NCI-H748 treated with DMSO at 0.1 percent for 48 hours (cell line): ENCODE measurements at places on chromosomes 5 and 9.

DNA sequence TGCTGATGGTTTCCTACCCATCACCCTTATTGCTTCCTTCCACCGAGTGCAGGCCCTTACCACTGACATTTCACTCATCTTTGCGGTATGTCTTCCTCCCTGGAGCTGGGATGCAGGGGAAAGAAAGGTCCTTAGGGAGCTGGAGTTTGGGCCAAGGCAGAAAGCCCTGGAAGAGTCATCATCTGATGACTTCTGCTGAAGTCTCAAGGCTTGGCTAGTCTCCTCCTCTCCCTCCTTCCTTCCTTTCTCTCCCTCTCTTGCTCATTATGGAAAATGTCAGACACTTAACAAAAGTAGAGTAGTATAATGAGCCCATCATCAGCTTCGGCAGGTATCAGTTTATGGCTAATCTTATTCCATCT, 40.0 kb downstream of the LARP1 start:
- no peak for DNase-seq

- DNase-seq: no peak
Measured at GRCh38 chr5:100838048-100838473, 65.0 kb downstream of the ST8SIA4 start.

DNA sequence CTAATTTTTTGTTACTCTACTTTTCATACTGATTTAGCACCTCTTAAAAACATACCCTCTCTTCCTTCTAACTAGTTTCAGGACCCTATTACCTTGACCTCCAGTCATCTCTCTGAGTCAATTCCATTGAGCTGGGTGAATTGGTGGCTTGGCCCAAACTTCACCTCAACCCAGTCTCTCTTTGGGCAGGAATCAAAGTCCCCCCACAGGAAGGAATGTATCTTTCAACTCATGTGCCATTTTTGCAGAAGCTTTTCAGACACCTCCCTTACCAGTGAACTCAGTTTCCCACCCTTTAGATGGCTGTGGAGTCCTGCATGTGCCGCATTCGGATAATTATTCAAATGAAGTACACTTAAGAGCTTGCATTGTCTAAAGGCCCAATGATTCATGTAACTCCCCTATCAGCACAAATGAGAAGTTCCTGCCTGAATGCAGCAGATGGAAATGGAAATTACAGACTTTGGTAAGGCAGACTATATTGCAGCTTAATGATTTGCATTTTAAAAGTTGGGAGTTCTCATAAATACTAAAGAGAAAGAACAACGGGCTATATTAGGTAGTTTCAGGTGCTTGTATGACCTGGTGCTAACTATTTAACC, 693.5 kb downstream of the PTPRD start:
- peak; percentile 66 for DNase-seq

DNA sequence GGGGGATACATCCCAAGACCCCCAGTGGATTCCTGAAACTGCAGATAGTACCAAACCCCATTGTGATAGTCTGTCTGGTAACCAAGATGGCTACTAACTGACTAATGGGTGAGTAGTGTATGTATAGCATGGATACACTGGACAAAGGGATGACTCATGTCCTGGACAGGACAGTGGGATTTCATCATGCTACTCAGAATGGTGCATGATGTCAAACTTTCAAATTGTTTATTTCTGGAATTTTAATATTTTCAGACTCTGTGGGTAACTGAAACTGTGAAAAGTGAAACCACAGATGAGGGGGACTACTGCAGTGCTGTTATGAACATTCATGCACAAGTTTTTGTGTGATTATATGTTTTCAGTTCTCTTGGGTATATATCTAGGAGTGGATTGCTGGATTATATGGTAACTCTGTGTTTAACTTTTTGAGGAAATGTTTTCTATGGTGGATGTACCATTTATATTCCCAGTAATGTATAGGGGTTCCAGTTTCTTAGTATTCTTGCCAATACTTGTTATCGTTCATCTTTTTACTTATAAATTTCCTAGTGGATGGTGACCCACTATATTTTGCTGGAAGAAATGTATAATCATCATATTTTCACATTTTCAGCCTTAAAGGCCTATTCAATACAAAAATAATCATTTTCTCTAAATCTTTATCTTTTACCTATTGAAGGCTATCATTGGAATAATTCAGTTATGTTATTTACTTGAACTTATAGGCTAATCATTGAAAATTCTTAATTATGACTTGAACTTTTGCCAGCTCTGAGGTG, 140.9 kb downstream of the NR3C1 start:
- DNase-seq: no peak

GRCh38 chr5:80246995-80247729, 8.7 kb downstream of the SERINC5 start:
- DNase-seq: peak; percentile 96

DNA sequence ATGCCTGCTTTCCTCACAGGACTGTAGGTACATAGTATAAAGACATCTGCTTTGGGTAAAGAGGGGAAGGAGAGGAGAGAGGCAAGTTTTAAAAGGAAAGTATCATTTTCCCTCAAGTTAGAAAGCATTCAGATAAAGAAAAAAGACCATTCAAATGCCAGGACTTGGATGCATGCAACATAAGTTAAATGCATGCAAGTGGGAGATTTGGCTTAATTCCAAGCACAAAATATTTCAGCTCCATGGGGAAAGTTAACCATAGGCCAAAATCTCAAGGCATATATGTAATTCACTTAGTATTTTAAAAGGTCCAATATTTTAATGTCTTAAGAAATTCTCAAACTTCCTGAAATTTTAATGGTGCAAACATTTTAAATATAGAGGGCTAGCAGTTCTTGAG, 36.4 kb downstream of the POU5F2 start:
- DNase-seq: no peak

DNA sequence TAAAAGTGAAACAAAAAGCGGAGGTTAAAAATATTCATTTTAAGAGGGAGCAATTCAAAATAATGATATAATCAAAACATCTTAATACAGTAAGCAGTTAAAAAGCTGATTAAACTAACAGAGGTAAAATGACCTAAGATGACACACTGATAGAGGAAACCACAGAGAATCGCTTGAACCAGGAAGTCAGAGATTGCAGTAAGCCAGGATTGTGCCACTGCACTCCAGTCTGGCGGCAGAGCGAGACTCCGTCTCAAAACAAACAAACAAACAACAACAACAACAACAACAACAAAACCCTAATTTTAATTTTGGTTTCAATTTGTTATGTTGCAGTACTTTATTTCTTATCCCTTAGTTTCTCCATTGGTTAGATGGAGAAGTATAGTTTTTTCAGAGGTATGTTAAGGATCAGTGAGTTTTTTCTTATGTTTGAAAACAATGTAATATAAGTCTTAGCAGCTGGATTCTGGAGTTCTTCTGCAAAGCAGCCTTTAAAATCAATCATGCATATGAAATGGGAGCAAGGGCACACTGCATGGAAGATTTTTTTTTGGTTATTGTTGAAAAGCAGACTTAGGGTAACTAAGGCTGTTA, 58.5 kb downstream of the MLANA start:
- no peak for DNase-seq

GRCh38 chr5:5314166-5314565, 108.3 kb upstream of the ICE1 start:
- no peak for DNase-seq

DNA sequence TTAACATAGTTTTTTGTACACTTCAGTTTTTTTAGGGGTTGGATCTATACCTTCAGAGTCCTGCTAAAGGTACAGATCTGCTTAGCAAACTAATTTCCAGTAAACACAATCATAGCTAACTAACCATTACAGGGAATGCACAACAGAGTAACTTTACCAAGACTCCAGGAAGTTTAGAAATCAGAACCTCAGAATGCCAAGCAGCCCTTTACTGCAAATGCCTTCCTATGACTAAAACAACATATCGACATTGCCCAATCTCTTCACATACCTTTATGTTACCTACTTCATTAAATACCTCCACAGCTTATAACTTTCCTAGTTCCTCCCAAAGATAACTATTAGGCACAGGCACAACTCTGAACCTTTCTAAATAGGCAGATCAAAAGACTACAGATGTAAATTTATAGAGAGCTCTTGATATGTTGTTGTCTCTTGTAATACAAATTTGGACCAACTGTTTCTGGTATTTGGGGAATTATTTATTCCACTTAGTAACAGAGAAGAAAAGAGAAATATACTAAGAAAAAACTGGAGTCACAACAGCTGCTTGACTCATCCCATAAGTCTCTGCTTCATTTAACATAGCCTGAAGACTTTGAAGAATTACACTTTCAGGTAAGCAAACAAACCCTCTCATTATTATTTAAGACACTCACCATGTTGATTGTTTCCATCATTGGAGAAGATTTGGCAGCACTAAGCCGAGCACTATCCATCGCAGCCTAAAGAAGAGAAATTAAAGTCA, 46.0 kb upstream of the OR2K2 start:
- DNase-seq: no peak

GRCh38 chr5:127898551-127899213, 184.9 kb upstream of the SLC12A2 start:
- DNase-seq: no peak

DNA sequence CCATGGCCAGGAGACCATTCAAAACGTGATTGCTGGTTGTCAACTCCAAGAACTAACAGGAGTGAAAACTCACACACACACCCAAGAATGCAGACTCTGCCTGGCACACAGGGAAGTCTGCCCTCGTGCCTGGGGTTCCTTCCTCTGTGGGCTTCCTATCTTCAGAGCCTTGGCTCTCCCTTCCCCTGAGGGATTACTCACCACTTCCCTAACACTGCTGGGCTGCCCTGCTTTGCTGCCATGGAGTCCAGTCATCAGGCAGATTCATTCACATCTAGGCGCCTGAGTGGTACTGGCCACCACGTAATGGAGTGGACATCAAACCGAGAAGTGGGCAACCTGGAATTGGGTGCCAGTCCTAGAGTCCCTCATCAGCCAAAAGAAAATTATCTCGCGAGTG, 76.4 kb upstream of the PRSS3 start:
- peak; percentile 57 for DNase-seq

GRCh38 chr5:172104801-172105701, 83.0 kb downstream of the STK10 start:
- no peak for DNase-seq

GRCh38 chr9:81801190-81801589, 111.8 kb upstream of the TLE1 start:
- DNase-seq: no peak

DNA sequence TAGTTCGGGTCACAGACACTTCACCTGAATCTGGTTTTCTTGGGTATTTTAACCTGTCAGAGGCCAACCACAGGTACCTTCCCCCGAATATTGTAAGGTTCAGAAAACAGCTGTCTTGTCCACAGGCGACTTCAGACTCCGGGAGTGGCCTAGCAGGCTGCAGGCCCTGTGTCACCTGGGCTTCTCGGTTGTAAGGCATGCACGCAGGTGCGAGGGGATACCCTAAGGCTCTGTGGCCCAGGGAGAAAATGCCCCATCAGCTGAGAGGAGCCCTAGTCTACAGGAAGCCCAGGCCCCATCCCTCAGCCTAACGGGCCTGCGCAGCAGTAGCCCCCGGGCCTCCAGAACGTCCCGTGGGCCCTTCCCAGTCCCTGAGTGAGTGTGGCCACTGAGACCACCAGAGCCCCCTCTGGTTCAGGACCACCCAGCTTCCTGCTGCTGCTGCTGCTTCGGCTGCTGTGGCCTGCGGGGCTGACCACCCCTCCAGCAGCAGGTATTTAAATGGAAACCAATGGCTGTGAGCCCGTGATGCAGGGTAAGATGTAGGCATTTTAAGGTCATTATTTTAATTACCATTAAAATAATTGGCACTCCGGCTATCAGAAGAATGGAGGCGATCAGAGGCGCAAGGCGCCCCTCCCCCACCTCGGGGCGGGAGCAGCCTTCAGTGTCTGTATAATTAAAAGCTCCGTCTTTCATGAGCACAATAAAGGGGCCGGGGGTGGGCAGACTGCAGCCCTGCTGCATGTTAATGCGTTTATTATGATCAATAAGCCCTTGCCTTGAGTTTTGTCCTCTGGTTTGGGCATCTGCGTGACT, 65.4 kb downstream of the PSMB7 start:
- DNase-seq: no peak

DNA sequence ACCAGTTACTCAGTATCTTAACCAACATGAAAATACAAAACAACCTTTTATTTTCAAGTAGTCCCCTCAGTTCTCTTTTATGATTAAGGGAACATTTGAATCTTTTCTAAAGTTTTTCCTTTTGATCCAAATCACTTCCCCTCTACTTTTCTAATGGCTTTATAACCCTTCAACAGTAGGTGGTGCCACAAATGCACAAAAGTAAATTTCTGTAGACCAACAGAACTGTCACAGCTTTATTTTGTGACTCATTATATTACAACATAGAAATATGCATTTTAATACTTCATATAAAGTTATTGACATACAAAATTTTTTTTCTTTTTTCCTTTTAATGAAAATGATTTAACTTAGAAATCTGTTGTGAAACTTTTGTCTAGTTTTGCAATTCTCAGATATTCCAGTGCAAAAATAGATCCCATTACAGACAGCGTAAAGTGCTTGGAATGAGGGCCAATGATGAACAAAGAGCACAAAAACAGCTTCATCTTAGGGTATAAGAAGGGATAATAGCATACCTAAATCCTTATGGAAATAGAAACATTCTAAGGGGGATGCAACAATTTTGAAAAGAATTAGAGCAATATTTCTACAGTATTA, 17.0 kb downstream of the NIPSNAP3B start:
- DNase-seq: no peak

DNA sequence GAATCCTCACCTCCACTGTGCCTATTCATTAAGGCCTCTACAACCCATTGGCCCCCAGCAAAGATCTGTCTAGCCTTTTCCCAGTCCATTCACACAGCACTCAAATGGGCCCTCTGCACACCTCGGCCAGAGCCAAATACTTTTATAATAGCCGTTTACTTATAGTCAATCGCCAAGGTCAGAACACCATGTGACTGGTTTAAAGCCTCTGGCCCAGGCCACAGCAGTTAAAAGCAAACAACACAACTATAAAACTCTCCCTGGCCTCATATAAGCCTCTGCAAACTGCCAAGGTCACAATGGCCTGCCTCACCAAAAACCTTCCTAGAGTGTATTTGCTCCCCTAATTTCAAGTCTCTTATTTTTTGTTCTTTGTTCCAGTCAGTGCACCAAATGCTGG, 562.6 kb downstream of the CAAP1 start:
- no peak for DNase-seq

- no peak for DNase-seq
Measured at GRCh38 chr5:146016764-146017484, 80.5 kb downstream of the SH3RF2 start.

DNA sequence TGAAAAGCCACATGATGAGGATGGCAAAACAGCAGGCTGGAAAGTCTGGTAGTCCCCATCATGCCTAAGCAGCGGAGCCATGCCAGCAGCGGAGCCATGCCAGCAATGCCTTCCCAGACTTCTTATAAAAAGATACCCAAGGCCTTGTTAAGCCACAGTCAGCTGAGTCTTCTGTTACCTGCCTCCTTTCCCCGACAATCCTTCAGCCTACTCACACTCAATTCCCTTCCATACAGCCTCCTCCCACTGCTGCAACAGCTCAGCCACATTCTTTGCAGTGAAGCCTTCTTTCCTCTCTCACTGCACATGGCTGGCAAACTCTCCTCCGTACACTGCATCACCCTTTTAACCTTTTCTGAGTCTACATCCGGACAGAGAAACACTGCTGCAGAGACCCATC, 114.9 kb downstream of the AUH start:
- DNase-seq: no peak

GRCh38 chr9:81113453-81114124, 575.8 kb downstream of the TLE1 start:
- DNase-seq: peak; percentile 93
